ELR (cell line): ENCODE measurements at places on chromosomes 7 and 10.

- DNase-seq, result no peak
Measured at GRCh38 chr7:37408291-37409228, 40.1 kb downstream of the ELMO1 start.

DNA sequence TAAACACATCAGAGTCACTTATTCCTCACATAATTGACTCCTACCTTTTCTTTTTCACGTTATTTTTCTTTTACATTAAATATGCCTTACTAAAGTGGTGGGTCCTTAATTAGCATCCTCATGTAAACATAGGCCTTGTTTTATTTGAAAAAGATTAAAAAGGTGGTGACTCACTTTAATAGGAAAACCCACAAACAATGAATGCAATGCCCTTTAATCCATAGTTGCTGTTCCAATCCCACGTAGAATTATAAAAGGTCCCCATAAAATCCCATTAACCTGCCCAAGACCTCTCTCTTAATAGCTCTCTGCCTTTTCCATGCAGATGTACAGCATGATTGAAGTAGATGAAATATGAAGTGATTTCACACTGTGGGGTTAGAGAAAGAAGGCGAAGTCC lies 32.2 kb downstream of the SLC16A12 start:
- no peak for DNase-seq

DNA sequence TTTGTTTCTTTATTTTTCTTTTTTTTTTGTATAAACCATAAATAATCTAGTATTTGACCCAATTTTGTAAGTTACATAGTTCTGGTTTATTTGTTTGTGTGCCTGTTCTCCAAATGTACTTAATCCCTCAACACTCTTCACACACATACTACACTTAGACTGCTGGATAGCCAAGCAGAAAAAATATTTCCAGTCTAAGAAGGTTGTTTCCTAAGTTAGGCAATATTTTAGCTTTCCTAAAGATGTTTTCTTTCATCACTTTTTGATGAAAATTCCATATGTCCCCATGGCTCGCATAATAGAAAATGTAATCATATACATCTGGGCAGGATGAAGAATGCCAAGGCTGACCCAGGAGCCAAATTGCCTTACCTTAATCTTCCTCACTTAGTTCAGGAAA lies 105.3 kb downstream of the PPP1R3A start:
- DNase-seq, result no peak

DNA sequence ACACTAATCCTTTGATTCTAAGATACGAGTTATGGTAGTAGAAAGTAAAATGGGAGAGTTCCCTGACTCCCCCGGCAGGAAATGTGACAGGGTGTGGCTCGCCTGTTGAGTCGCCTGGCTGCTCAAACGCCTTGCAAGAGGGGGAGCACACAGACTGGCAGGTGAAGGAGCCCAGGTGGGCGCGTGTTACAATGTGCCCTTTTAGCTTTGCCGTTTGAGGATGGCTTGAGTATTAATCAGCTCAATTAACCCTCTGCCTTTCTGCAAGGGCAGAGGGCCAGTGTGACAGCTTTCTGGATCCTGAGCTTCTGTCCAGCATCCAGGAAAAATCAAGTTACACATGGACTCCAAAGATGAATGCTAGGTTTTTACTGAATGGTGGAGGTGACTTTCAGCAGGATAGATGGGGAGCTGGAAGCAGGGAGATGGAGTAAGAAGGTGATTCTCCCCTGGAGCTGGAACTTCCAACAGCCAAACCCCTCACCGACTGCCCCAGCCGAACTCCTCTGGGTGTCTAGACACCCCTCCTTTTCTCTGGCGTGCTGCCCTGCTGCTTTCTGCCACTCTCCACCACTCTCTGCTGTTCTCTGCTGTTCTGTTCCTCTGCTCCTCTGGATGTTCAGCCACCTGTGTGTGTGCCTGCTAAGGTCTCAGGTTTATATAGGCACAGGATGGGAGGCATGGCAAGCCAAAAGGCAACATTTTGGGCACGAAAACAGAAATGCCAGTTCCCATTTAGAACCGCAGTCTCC lies 548.8 kb upstream of the KCND2 start:
- no peak for DNase-seq

GRCh38 chr10:71727105-71727737 lies 7.6 kb upstream of the C10orf105 start:
- no peak for DNase-seq

- peak; percentile 68 for DNase-seq
Measured at GRCh38 chr10:77004917-77005564, 632.6 kb downstream of the KCNMA1 start.

DNA sequence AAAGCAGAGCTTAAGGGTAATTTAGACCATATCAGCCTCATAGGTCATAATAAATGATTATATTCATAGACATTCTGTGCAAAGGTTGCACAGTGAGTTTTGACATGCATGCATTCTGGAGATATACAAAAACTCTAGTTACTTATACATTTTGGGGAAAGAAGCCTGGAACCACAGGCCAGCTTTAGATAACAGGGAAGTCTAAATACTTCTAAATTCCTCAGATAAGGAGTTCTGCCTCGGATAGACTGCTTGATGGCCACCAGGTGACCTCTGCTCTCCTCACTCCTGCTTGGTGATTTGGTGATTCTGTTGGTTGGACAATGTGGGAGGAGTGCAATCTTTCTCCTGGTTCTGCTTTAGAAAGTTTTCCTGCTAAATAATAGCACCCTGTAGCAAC lies 77.9 kb downstream of the SGMS1 start:
- no peak for DNase-seq

GRCh38 chr7:133355325-133355708 lies 102.4 kb downstream of the EXOC4 start:
- peak; percentile 68 for DNase-seq

DNA sequence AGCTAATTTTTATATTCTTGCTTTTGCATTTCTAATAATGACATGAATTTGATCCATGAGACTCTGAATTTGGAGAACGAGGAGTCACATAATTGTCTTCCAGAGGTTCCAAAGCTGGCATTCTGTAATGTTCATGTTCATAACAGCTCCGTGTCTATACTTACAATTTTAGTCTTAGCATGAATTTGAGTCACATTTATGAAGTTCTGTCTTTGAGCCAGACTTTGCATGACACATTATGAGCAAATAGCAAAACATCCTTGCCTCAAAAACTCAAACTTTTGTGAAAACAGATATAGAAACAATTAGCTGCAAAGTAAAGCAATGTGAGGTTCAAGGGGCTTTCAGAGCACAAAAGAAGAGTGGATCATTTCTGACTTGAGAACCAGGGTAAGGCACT lies 44.5 kb upstream of the CAV2 start:
- peak; percentile 84 for DNase-seq

GRCh38 chr10:88744002-88744401 lies 15.8 kb upstream of the LIPN start:
- DNase-seq, result no peak

DNA sequence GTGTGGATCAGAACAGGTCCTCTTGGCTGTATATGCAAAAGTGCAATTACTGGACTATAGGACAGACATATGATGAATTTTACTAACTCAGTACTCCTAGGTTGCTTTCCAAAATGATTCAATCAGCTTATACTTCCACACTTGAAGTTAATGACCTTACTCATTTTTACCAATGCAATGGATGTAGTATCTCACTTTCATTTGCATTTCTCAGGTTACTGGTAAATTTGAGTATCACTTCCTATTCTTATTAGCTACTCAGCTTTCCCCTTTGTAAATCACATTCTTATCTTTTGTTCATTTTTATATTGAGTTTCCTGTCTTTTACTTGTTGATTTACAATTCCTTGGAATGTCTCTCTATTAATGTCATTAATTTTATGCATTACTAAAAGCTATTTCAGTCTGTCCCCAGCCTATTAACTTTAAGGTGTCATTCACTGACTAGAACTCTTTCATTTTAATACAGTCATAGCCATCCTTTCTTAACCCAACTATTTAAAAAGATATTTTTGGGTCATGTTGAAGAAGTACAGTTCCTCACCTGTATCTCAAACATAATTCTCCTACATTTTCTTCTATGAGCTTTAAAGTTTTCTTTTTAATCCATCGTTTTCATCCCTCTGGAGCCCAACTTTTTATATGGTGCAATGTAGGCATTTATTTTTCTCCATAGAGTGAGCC lies 88.6 kb downstream of the VIM start:
- DNase-seq, result no peak

DNA sequence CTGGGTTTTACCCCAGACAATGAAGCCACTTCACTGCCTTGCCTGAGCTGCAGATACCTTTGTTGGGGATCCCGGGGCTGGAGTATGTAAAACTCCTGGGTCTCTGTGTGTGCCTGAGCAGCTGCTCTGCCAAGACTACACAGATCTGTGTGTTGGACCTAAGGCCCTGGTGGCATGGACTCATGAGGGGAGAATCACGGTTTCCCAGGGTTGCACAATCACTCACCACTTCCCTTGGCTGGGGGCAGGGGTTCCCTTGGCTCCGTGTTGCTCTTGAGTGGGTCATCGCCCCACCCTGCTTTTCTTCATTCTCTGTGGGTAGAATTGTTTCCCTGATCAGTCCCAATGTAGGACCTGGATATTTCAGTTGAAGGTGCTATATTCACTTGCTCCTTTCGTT lies 13.9 kb upstream of the TBATA start:
- DNase-seq, result peak; percentile 15

DNA sequence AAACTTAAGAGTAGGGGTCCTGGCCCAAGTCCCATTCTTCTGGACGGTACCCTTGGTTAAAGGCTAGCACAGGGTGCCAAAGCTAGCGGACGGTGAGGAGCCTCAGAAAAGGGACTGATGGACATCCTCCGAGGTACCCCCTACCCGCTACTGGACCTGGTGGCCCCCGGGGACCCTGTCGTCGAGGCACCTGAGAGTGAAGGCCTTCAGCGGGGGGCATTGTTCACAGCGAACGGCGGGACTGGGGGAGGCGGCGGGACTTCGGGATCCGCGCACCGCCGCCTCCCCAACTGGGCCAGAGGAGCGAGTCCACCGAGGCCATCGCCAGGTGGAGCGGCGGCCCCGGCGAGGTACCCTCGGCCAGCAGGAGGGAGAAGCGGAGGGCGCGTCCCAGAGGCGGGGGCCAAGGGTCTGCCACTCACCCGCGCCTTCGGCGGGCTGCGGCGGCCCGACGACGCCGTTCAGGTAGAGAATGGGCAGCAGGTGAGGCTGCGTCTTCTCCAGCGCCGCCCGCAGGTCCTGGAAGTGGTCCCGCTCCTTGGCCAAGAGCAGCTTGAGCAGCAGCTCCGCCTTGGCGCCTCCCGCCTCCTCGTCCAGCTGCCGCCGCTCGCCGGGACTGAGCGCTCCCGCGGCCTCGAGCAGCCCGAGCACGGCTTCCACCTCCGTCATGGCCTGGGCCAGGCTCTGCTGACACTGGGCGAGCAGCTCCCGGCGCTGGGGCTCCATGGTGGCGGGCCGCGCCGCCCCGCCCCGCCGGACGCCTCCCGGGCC lies 575 bp downstream of the DLG5 start:
- DNase-seq, result peak; percentile 54

DNA sequence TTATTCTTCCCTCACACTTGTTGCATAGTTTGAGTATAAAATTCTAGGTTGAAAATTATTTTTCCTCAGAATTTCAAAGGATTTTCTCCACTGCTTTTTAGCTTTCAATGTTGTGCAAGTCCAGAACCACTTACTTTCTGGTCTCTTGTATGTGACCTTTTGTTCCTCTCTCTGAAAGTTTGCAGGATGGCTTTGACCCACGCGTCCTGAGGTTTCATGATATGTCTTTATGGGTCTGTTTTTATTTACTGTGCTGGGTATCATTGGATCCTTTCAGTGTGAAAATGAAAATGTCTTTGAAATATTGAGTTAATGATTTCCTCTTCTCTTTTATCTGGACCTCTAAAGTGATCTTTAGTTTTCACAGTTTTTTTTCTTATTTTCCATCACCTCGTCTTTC lies 38.5 kb downstream of the C1GALT1 start:
- no peak for DNase-seq

DNA sequence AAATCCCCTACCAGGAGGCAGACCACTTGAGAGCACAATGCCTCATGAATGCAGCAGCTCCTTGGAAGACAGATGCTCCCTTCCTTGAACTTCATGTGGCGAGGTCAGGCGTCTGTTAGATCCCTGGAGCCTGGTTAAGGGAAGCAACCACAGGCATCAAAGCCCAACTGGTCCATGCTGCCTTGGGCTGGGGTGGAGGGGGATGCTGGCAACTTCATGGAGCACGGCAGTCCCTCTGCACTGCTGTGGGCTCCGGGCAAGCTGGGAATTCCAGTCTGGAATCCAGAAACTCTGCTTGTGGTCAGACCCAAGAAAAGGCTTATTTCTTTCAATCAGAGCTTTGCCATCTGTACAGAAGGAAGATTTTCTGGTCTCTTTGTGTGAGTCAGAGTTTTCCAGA lies 130.4 kb downstream of the PFKFB3 start:
- DNase-seq, result no peak

GRCh38 chr10:102106998-102107397 lies 13.2 kb downstream of the LDB1 start:
- no peak for DNase-seq

DNA sequence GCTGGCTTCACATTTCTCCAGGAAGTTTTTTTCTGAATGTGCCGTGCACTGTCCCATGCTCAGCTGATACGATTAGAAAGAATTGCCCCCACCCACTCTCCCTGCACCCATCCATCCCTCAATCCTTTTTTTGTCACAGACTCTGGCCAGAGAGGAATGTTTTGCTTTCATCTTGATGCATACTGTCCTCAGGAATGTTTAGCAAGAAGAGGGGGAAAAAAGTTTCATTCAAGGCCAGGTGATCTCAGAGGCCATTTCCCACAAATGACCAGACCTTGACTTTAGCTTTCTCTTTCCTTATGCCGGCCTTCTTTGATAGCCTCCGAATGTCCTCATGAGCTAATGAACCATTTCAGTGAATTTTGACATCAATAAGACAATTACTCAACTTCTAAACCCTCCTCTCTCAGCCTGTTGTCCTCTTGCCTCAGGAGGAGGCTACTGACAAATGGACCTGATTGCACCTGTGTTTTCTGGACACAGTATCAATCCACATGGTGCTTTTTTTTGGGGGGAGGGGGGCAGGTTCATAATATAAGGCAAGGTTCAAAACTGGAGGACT lies 105.0 kb upstream of the KLF6 start:
- peak; percentile 84 for DNase-seq
